Fibroblast of lung (primary cell): ENCODE measurements at places on chromosomes 2 and 18. TPM values are rescaled to one million over a fixed set of nuclear protein-coding genes. Genes with fewer than 3 reads are reported as not detected.

- peak; percentile 90 for DNase-seq
Measured at GRCh38 chr2:101818531-101819451, 121.3 kb downstream of the MAP4K4 start.

GRCh38 chr18:49769047-49769728 lies 44.1 kb downstream of the ACAA2 start:
- DNase-seq: no peak

The CEP192 gene
- total RNA-seq: 32.7 and 32.9 TPM in 2 replicates

The B4GALT6 gene
- total RNA-seq: 1.3 and 1.5 TPM in 2 replicates

GRCh38 chr2:223956300-223956699 lies 963 bp upstream of the MRPL44 start:
- no peak for DNase-seq

DNA sequence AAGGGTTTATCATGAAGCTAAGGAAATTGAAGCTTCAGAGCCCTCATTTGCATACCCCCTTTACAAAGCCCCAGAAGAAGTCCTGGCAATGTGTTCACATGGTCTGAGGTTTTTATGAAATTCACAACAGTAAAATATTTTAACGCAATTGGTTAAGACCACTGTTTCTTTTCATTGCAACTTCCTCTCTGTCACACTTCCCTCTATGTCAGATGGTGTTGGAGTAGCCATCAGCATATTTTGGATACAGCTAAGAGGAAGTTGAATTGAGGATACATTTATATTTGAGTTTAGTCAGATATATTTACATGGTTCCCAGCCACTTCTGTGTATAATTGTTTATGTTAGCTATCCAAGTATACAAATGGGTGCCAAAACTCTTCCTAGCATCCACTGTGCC lies 170.0 kb downstream of the TXNL1 start:
- DNase-seq: peak; percentile 12

DNA sequence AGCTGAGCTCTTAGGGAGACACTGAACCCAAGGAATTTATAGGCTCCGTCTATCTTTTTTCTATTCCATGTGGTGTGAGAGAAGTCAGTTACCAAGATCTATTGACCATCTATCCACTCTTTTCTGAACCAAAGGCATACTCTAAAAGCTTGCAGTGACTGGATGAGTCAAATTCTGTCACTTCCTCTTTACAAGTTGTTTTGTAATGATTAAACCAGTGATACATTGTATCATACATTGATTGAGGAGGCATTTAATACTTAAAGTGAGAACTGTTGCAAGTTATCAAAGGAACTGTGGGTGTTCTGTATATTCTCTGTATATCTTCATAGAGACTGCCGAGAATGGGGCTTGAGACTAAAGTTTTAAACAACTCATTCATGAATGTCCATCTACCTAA lies 188.8 kb downstream of the CAMKMT start:
- DNase-seq: peak; percentile 20

The SOX11 gene
- 0.99 and 2.1 TPM in 2 replicates for total RNA-seq

The GLS gene
- 157 and 192 TPM in 2 replicates for total RNA-seq

DNA sequence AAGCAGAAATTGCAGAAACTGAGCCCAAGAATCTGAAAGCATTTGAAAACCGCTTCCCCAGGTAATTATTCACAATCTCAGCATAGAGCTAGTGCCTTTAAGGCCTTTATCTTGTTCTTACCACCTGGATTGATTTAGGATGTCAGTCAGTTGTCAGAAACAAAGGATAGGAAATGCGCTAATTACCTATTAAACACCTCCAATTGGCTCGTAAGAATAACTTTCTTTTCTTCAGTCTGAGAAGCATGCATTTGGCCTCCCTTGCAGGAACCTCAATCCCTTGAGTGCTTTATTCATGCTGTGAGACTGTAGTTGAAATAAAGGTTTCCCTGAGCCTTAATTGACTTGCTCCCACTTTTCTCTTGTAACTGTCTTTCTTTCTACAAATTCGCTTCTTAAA lies 400.3 kb upstream of the LRATD1 start:
- no peak for DNase-seq

The DCC gene
- total RNA-seq: not detected in 2 replicates

DNA sequence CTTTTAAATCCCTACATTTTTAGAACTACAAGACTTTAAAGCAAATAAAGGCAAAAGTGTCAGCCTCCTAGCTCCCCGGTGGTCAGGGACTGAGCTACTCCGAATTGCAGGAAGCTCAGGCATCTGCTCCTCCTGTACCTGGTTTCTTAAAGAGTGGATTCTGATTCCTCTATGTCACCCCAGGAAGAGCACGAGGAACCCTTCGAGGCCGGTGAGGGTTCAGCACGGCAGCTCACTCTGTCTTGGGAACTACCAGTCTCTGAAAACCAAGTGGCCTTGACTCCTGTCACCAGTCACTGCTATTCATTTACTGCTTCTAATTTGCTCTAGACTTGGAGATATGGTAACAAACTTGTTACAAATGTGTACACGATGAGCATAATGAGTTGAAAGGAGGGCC lies 2.3 kb downstream of the PER2 start:
- no peak for DNase-seq

DNA sequence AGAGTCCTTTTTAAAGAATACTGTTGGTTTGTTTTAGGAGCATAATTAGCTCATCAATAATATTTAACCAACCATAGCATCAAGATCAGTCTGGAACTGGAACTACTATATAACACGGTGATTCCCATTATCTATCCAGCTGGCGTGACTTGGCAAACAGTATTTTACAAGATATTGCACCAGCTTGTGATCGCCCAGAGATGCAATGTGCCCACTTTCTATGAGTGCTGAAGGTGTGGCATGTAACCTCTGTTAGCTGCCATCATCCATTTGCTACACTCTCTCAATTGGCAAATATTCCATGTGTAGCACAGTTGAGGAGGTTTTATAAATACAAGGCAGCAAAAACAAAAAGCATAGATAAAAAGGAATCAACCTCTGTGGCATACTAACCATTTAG lies 64.9 kb downstream of the FIGN start:
- DNase-seq: no peak

DNA sequence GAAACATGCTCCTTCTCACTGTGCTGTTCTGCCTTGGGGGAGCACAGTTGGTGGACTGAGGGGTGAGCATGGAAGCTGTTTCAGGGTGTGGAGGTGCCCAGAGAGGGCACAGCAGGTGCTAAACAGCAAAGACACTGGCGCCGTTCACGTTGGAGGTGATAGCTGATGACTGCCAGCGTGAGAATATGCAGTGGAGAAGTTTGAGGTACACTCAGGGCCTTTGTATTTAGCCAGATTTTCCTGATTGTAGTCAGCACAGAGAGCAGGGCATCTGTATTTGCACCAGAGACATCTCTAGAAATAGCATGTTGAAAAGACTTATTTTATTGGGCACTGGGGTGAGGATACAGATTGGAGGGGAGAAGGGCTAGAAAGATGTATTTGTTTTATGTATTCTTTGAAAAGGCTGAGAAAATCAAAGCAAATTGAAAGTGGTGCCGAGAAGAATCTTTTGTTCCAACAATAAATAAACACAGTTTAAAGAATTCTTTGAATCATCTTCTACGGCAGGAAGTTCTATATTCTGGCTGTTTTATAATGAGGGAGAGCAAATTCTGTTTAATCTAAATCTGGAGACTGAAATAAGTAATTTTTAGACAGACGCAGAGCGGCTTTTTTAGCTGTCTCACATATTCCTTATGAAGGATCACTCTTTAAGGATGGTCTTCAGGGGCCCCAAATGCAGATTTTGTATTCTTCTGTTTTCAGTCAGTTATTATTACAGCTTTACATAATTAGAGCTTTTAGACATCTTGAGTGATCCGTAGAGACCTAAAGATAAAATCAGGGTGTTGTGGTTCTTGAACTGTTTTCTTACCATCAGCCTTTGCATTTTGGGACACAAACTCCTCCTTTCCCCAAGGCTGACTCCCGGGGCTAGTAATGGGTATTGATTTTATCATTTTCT lies 7.1 kb downstream of the ZNF532 start:
- no peak for DNase-seq

GRCh38 chr2:25159949-25160348 lies 8.4 kb downstream of the POMC start:
- DNase-seq: no peak

DNA sequence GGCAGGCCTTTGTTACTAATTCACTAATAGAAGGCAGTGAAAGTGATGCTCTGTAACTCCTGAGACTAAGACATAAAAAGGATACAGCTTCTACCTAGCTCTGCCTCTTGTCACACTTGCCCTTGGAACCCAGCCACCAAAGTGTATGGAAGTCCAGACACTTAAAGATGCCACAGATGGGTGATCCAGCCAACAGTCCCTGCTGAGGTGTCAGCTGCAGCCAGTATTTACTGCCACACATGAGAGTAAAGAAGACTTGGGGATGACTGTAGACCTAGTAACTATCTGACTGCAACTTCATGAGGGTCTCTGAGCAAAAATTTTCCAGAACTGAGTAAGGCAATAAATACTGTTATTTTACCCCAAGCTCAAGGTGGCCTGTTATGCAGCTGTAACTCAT lies 8.8 kb downstream of the IMMT start:
- DNase-seq: no peak

The MC4R gene
- not detected in 2 replicates for total RNA-seq

- DNase-seq: peak; percentile 82
Measured at GRCh38 chr2:241659150-241659739, 21.8 kb downstream of the ATG4B start.

DNA sequence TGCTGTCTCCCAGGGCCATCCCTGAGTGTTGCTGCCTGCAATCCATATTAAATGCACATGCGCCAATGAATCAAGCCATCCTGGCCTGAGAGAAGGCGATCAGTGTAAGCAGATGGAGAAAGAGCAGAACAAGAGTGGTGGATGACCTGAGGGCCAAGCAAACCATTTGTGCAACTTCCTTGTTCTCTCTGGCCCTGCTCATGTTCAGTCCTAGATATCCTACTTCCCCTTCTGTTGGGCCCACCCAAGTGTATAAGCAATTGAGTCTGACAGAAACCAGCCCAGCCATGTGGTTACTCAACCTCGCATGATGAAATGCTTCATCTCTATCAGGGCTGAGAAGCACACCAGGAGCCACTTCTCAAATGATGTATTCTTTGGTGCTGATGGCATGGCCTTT lies 383.1 kb upstream of the ID2 start:
- peak; percentile 36 for DNase-seq

GRCh38 chr2:129936334-129936934 lies 43.0 kb upstream of the RAB6C start:
- no peak for DNase-seq

DNA sequence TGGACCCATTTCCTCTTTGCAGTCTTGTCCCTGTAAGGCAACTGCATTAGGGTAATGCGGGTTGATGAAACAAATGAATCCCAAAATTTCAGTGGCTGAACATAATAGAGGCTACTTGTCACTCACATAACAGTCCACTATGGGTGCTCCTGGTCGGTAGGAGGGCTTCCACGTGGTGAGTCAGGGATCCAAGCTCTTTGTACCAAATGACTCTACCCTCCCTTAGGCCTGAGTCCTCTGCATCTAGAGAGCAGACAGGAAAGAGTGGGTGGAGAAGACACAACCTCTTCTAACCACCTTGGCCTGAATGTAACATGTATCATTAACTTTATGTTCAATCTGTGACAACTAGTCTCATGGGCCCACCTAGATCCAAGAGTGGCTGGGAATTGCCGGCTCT lies 86.2 kb upstream of the HAAO start:
- DNase-seq: peak; percentile 64

DNA sequence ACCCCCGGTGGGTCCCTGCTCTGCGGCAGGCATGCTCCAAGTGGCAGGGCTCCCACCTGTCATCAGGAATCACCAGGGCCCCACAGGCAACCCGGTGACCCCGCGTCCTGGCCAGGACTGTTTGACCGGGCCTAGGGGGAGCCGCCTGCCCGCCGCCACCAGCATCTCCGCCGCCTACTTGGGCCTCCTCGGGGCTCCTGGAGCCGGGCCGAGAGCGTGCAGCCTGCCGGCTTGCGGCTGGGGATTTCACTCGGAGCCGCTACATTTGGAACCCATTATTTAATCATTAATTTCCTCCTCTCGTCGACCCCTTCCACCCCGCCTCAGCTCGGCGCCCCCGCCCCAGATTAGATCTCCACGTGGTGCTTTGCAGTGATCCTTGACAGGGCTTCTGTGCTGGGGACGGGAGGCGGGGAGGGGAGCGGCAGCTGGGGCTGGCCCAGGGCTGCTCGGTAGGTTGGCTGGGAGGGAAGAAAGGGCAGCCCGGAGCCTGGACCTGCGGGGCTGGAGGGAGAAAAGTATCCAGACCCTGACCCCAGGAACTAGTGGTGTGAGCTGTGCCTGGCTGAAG lies 295.4 kb downstream of the CYP26B1 start:
- DNase-seq: no peak

- peak; percentile 24 for DNase-seq
Measured at GRCh38 chr2:193332941-193333340, 1138.2 kb upstream of the TMEFF2 start.

The ARHGEF33 gene
- 0.50 and 1.0 TPM in 2 replicates for total RNA-seq

The XIRP2 gene
- total RNA-seq: 0.51 and 2.0 TPM in 2 replicates

DNA sequence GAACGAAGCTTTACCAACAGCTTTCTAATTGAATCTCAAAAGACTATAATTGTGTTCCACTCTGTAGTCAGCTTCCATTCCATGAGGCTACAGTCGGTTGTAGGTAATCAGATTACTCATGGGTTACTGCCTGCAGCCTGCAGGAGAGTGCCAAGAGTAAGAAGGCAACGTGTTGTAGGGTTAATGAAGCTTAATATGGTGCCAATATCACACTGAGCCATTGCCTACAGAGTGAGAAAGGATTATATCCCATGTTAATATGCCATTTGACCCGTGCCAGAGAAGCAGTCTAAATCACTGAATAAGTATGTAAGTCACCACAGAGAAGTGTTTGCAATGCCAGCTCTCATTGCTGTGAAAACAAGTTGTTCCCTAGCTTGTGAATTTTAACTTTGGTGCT lies 734.5 kb upstream of the ACVR2A start:
- DNase-seq: peak; percentile 47

- DNase-seq: no peak
Measured at GRCh38 chr18:48762836-48763718, 187.7 kb downstream of the SMAD7 start.

GRCh38 chr2:85708641-85709040 lies 14.5 kb downstream of the GNLY start:
- DNase-seq: no peak

The PNPT1 gene
- total RNA-seq: 14.2 and 20.0 TPM in 2 replicates

The NTSR2 gene
- under 0.01 TPM in 1 of 2 replicates, not detected in the other for total RNA-seq

The ATG16L1 gene
- 27.2 and 33.7 TPM in 2 replicates for total RNA-seq

DNA sequence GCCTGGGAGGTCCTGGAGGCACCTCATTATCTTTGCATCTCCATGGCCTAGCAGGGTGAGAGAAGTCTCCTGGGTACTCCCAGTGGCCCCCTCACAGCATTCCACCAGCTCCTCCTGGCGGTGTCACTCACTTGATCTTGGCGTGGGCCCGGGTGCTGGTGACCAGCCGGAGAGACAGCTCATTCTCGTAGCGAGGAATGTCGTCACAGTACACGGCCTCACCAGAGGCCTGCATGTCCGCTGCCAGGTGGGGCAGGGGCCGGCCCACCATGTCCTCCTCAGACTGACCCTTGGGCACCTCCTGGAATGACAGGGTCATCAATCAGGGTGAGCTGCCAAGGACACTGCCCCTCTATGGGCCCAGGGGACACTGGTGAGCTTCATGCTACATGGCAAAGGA lies 42.4 kb downstream of the XDH start:
- no peak for DNase-seq

GRCh38 chr2:69191634-69192033 lies 178.7 kb downstream of the ANTXR1 start:
- no peak for DNase-seq

GRCh38 chr18:10528439-10528838 lies 2.6 kb downstream of the NAPG start:
- no peak for DNase-seq
